Naive thymus-derived CD8-positive, alpha-beta T cell (primary cell): ENCODE measurements at places on chromosomes 13 and 19. TPM values are rescaled to one million over a fixed set of nuclear protein-coding genes. Genes with fewer than 3 reads are reported as not detected.

Gene ZNF135
- total RNA-seq = 15.4 TPM

Gene IGFL3
- not detected for total RNA-seq

Gene HS6ST3
- total RNA-seq = not detected

Gene VSTM2B
- total RNA-seq = not detected

Gene FAM216B
- total RNA-seq = not detected

Gene KCNK6
- total RNA-seq = 6.8 TPM

Gene LGALS14
- total RNA-seq = not detected

Gene KRTDAP
- not detected for total RNA-seq

Gene ICAM3
- 122 TPM for total RNA-seq

Gene MISP3
- total RNA-seq = 0.99 TPM

Gene NCR1
- 1.5 TPM for total RNA-seq

Gene TUBB4A
- 7.6 TPM for total RNA-seq

Gene GPR42
- not detected for total RNA-seq

Gene IGSF23
- total RNA-seq = not detected

Gene SELENOV
- total RNA-seq = not detected

Gene PTPRH
- total RNA-seq = not detected

Gene INSL3
- total RNA-seq = 2.7 TPM

Gene BST2
- 45.0 TPM for total RNA-seq

Gene SLC39A3
- total RNA-seq = 23.4 TPM

Gene ZNF730
- total RNA-seq = not detected

Gene TMEM59L
- total RNA-seq = not detected
